Smooth muscle cell of the pulmonary artery (primary cell): ENCODE measurements at places on chromosomes 1 and 21. TPM values are rescaled to one million over a fixed set of nuclear protein-coding genes. Genes with fewer than 3 reads are reported as not detected.

Gene ZYG11A
- total RNA-seq = 0.20 and 1.0 TPM in 2 replicates

Gene SPRR2F
- total RNA-seq = not detected in 2 replicates

Gene RAB42
- 2.2 and 5.7 TPM in 2 replicates for total RNA-seq

Gene CR1L
- total RNA-seq = not detected in 2 replicates

Gene WNT4
- not detected in 2 replicates for total RNA-seq

Gene NOS1AP
- 0.20 TPM in 1 of 2 replicates, not detected in the other for total RNA-seq

Gene ESPN
- total RNA-seq = 0.07 TPM in 1 of 2 replicates, not detected in the other

Gene TRIM45
- 1.9 and 3.3 TPM in 2 replicates for total RNA-seq

Gene NKAIN1
- total RNA-seq = 0.26 and 0.40 TPM in 2 replicates

Gene S100A11
- 77.9 and 105 TPM in 2 replicates for total RNA-seq

Gene UBXN10
- not detected in 2 replicates for total RNA-seq
